NCI-H526 (cell line): ENCODE measurements at places on chromosomes 3 and 15.

DNA sequence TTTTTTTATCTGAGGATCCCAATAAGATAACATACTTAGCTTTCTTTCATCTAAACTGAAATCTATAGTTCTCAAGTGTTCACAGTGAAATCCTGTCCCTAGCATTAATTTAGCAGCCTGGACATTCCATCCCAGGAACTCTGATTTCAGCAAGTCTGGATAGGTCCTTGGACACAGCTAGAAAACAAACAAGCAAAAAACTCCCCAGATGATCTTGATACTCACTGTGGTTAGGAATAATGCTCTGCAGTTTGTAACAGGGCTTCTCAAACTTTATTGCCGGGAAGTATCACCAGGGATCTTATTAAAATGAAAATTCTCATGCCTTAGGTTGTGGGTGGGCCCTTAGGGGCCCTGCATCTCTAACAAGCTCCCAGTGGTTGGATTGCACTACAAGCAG lies 24.3 kb downstream of the THBS1 start:
- DNase-seq: no peak

GRCh38 chr3:42731476-42732195 lies 29.0 kb upstream of the HHATL start:
- DNase-seq: no peak

- no peak for DNase-seq
These were observed 155.1 kb upstream of the FRMD4B start for GRCh38 chr3:69540706-69541581.

DNA sequence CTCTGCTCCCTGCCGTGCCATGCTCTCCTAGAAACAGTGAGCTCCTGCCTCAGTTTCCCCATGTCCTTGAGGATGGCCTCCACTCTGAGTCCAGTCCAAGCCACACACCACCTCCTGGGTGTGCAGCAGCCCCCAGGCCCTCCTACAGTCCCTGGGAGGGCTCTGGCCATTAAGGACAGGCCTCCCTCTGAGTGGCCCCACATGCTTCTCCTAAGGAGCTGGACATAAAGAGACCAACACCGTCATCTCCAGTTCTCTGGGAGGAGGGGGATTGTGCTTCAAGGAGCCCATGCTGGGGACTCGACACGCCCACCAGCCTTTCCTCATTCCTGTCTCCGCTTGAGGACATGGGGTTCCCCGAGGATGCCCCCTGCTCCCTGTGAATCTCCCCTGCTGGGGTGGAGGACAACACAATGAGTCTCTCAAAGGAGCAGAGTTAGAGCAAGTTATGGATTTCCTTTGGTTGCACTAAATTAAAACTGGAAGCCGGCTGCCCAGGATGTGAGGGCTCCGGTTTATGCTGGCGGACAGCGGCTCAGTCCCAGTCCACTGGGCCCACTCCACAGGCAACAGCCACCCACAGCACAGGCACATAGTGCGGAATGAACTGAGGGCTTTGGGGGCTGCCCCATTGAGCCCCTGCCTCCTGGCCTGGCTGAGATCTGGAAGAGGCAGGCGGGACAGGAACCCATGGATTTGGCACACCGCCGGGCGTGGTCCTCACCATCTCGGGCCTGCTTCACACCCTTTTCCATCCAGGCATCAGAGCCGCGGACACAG lies 165.6 kb upstream of the IQSEC1 start:
- no peak for DNase-seq

GRCh38 chr3:41118461-41119390 lies 80.6 kb upstream of the CTNNB1 start:
- no peak for DNase-seq

- DNase-seq: no peak
These were observed 3.4 kb upstream of the OGG1 start for GRCh38 chr3:9746330-9746729.

DNA sequence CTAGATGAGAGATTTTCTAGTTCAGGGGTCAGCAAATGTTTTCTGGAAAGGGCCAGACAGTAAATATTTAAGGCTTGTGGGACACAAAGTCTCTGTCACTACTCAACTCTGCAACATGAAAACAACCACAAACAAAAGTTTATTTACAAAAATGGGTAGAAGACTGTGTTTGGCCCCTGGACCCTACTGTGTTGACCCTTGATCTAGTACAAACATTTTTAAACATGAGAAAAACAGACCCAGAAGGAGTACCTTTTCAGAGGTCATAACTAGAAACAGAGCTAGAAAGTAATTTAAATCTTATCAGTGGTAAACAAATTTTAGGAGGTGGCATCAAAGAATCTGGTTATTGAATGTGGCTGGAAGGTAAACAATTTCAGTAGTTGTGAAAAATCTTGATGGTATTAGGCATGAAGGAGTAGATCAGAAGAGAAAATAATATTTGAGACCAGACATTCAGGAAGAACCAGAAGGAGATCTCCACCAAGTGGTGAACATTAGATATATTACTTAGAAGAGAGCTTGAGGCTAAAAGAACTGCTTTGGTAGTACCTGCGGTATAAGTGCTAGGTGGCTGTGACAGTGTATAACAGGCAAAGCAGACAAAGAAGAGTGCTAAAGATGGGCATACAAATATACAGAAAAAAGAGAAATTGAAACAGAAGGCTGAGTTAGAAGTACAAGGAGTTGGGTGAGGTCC lies 101.7 kb downstream of the NR1I2 start:
- no peak for DNase-seq

- DNase-seq: no peak
These were observed 116.1 kb upstream of the IL12A start for GRCh38 chr3:159872374-159873109.

GRCh38 chr15:69751566-69751965 lies 298.9 kb downstream of the RPLP1 start:
- DNase-seq: no peak

DNA sequence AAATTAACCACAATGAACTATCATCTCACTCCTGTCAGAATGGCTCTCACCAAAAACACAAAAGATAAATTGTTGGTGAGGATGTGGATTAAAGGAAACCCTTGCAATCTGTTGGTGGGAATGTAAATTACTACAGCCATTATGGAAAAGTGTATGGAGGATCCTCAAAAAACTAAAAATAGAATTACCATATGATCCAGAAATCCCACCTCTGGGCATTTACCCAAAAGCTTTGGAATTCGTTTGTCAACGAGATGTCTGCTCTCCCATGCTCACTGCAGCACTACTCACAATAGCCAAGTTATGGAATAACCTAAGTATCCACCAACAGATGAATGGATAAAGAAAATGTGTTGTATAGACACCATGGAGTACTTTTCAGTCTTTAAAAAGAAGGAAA lies 21.6 kb downstream of the FSIP1 start:
- DNase-seq: no peak
